Aorta (tissue), 5 donors: ENCODE measurements at places on chromosomes 7 and 10. TPM values are rescaled to one million over a fixed set of nuclear protein-coding genes. Genes with fewer than 3 reads are reported as not detected.

The CDK5 gene
- 6.6 TPM for total RNA-seq

The TET1 gene
- 3.6 TPM for total RNA-seq

The LIPM gene
- total RNA-seq = not detected

The IFIT1B gene
- total RNA-seq = 0.16 TPM

The C10orf105 gene
- total RNA-seq = 0.42 TPM

The EGFR gene
- total RNA-seq = 70.5 TPM

The ELAPOR2 gene
- 17.9 TPM for total RNA-seq

The NANOS1 gene
- total RNA-seq = 1.9 TPM
